ENCODE measurements at places on chromosomes 2 and 18. TPM values are rescaled to one million over a fixed set of nuclear protein-coding genes. Genes with fewer than 3 reads are reported as not detected.

Gene GALNT14
- 5.3 TPM for total RNA-seq

Gene CD8B2
- not detected for total RNA-seq

Gene CDH19
- total RNA-seq, result 0.33 TPM

Gene BCL11A
- total RNA-seq, result 0.20 TPM

Gene ASPRV1
- 0.46 TPM for total RNA-seq

Gene MAL
- not detected for total RNA-seq

Gene RIT2
- total RNA-seq, result not detected

Gene RGPD4
- total RNA-seq, result not detected

Gene REG1B
- total RNA-seq, result not detected

Gene SERPINB11
- total RNA-seq, result not detected

Gene FEV
- total RNA-seq, result not detected

Gene GTF2A1L
- total RNA-seq, result 3.8 TPM

Gene TRPM8
- 0.20 TPM for total RNA-seq

Gene PROKR1
- not detected for total RNA-seq

Gene SH3RF3
- 7.8 TPM for total RNA-seq

Gene SULT1C4
- total RNA-seq, result 0.17 TPM

Gene EML6
- 1.2 TPM for total RNA-seq

Gene CPO
- total RNA-seq, result not detected

Gene STARD6
- total RNA-seq, result not detected

Gene MARCHF4
- 8.0 TPM for total RNA-seq

Gene UGT1A3
- not detected for total RNA-seq

Gene KRTCAP3
- total RNA-seq, result 0.39 TPM

Gene ERMN
- total RNA-seq, result 1.1 TPM

Gene NRBP1
- 108 TPM for total RNA-seq

Gene DPP4
- 39.1 TPM for total RNA-seq

Gene DSC3
- 0.46 TPM for total RNA-seq
